Right cardiac atrium (tissue), 5 donors: ENCODE measurements at places on chromosomes 5 and 9. TPM values are rescaled to one million over a fixed set of nuclear protein-coding genes. Genes with fewer than 3 reads are reported as not detected.

Gene CRB2
- 0.14 TPM for total RNA-seq

Gene FOXD4L5
- total RNA-seq: 0.11 TPM

Gene STPG3
- total RNA-seq: 0.46 TPM

GRCh38 chr9:69797675-69798074, 22.9 kb upstream of the CFAP95 start:
- no peak for DNase-seq

GRCh38 chr9:3525096-3525835, 535 bp downstream of the RFX3 start:
- peak; percentile 75 for DNase-seq

GRCh38 chr9:13718086-13718485, 438.6 kb upstream of the MPDZ start:
- DNase-seq: no peak

Gene PCDHA3
- total RNA-seq: 0.20 TPM

DNA sequence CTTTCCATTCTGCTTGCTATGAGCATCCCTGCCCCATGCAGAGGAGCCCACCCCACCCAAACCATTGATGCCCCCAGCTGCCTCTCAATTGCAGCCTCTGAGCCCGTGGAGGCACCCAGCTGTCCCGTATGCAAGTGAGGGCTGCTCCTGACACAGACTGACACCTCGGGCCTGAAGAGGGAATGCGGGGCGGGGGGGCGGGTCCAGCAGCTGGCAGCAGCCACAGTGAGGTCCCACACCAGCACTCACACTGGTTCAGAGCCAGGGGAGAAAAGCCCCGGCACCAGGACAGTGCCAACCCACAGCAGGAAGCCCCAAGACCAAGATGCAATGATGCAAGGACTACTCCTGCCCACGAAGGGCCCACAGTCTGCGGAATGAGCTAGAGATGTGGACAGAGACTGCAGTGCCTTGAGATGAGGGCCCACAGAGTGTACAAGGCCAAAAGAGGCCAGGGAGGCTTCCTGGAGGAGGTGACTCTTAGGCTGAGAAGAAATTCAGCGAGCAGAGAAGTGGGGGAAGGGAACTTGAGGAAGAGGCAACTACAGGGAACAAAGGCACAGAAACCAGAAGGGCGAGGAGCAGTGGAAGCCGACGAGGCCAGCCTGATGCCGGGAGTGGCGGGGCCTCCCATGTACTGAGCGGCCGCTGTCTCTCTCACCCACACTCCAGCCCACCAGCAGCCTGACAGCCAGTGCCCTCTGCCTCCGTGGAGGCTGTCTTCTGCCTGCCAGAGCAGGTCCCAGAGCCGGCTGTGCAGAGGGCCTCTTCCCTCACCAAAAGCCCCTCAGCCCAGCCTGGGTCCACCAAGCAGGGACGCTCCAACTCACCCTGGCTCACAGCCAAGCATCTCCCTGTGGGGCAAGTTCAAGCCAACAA, 9.2 kb downstream of the EEIG1 start:
- peak; percentile 67 for DNase-seq

DNA sequence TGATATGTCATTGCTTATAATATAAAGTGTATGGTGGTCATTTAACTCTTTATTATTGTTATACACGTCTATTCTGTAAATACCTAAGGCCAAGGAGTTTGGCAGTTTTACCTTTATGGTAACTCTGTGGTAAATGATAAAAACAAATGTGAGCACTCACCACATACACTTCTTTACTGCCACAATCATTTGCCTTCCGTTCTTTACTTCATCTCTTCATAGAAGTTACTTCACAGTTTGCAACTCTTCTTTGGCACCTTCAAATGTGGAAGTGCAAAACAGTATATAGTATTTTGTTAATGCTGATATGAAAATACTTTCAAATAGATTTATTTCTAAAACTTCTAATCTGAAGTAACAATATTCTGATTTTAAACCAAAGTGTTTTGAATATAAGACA, 4.4 kb upstream of the MEF2C start:
- no peak for DNase-seq

- peak; percentile 57 for DNase-seq
These were observed 92.9 kb upstream of the PTPN3 start for GRCh38 chr9:109590966-109591365.

DNA sequence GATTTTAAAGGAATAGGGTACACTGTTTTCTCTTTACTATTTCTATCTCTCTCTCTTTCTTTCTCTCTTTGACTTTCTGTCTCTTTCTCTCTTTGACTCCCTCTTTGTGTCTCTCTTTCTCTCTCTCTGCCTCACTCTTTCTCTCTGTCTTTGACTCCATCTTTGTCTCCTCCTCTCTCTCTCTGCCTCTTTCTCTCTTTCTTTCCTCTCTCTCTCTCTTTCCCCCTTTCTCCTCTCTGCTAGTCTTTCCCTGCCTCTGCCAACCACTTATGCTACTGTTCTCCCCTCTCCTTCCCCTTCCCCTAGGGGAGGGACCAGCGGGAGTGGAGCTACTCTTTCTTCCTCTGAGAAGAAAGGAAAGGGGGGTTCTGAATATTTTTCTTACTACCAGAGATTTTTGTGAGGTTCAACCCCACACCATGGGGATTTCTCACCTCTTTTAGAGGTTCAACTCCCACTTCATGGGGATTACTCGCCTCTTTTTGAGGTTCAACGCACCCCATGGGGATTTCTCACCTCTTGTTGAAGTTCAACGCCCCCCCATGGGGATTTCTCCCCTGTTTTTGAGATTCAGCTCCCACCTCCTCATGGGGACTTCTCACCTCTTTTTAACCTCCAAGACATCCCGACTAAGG, 309.9 kb downstream of the NR3C1 start:
- DNase-seq: no peak
